ENCODE measurements at places on chromosomes 4 and X.

DNA sequence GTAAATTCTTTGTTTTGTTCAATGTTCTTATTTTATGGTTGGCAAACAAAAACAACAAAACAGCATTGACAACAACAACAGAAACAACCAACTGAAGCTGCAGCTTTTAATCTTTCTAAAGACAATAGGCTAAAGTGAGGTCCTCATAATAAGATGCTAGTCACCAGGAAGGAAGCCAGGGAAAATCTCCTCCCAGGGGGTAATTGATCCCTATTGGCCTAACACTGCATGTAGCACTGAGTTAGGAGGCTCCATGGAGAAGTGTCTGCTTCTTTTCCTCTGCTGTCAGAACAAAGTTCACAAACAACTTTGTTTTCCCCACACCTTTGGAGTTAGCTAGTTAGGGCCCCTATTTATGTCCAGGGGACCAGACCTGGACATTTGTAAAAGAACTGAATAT, 4.7 kb upstream of the LRAT start:
- DNase-seq: no peak

GRCh38 chr4:13498469-13498868, 14.3 kb upstream of the RAB28 start:
- no peak for DNase-seq

DNA sequence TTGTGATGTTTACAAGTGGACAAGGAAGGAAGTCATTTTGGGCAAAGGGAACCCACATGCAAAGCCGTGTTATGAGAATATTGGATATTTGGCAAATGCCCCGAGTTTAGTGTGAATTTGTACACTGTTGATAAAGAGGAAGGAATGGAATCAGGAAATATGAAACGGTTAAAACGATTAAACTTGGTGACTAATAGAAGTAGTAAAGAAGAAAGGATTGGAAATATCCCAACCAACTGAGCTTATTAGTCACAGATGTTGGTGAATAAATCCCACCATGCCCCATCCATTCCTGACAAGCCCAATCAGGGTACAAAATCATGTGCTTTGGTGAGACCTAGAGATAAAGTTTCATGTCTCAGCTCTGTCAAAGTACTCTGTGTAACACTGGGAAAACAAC, 22.0 kb downstream of the ARHGAP24 start:
- no peak for DNase-seq

GRCh38 chr4:154611833-154612232, 623 bp downstream of the FGG start:
- no peak for DNase-seq

GRCh38 chr4:54172156-54172555, 56.9 kb upstream of the PDGFRA start:
- DNase-seq: no peak
